H1 (cell line): ENCODE measurements at places on chromosomes 2 and 18. TPM values are rescaled to one million over a fixed set of nuclear protein-coding genes. Genes with fewer than 3 reads are reported as not detected.

- DNase-seq, result no peak
Observed at GRCh38 chr2:192151853-192152252, 42.9 kb downstream of the TMEFF2 start.

DNA sequence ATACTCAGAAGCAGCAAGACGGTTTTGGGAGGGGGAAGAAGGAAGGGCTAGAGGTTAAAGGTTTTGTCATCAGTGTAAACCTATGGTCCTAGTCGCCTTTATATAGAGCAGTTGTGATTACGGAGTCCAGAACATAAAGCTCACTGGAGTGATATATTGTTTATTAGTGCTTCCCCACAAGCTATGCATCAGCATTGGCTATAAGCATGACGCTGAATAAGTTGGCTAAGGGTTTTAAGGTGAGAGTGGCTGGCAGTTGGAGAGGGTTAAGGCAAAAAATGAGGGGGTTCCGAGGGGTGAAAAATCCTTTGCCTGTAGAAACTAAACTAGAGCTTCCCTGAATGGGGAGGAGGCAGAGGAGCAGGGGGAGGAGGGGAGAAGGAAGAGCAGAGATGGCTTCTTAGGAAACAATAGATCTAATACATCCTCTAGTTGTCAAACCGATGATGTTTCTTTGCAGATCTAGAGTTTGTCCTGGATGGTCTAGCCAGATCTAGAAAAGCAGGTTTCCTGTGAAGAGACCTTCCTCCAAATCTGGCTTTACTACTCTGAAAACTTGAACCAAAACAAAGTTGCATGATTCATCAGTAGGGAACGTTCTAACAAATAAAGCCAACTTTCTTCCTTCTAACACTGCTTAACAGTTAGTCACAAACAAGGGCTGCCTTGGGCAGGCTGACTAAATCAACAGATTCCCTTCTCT lies 2.5 kb downstream of the KLF7 start:
- DNase-seq, result no peak

DNA sequence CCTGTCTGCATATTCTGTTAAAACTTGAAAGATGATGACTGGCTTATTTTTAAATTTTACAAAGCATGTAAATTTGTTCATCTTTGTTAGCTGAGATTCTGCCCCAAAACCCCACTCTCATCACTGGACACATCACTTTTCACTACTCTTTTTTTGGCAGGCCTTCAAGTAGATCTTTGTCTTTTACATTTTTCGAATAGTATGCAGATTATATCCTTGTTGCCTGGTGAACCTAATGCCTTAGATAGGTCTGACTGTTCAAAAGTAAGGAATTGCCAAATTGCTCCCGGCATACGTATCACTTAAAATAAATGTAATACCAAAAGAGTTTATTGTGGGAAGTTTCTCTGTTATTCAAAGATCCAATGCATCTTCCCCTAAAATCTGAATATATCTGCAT lies 303.3 kb downstream of the XIRP2 start:
- DNase-seq, result no peak

GRCh38 chr18:30485078-30485477 lies 557.5 kb downstream of the DSC3 start:
- no peak for DNase-seq

GRCh38 chr18:36628435-36629137 lies 200.2 kb downstream of the TPGS2 start:
- no peak for DNase-seq

GRCh38 chr2:205117125-205117524 lies 565.2 kb upstream of the NRP2 start:
- DNase-seq, result no peak

- DNase-seq, result no peak
Observed at GRCh38 chr2:215863687-215864086, 149.7 kb downstream of the MREG start.

DNA sequence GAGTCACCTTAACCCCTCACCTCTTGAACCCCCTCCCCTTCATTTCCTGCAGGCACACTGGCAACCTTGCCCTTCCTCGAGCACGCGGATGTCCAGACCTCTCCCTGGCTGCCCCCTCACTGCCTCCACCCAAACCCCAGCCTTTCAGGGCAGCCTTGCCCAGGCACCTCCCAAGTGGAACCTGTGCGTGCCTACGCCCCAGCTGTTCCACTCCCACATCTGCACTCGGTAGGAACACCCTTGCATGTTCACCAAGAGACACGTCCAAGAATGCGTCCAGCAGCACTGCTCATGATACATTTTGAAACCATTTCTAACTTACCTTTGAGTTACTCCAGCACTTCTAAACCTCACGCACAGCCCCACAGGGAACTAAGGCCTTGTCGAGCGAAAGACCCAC lies 93.8 kb upstream of the YWHAQ start:
- no peak for DNase-seq

- no peak for DNase-seq
Observed at GRCh38 chr2:6785493-6785892, 80.2 kb downstream of the CMPK2 start.

- no peak for DNase-seq
Observed at GRCh38 chr2:181646415-181646987, 10.4 kb downstream of the CERKL start.

- DNase-seq, result no peak
Observed at GRCh38 chr18:62766266-62766665, 50.9 kb downstream of the PHLPP1 start.

DNA sequence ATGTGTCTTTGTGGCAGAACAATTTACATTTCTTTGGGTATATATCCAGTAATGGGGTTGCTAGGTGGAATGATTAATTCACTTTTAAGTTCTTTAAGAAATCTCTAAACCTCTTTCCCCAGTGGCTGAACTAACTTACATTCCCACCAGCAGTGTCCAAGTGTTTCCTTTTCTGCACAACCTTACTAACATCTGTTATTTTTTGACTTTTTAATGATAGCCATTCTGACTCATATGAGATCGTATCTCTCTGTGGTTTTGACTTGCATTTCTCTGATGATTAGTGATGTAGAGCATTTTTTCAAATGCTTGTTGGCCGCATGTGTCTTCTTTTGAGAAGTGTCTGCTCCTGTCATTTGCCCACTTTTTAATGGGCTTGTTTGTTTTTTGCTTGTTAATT lies 43.1 kb upstream of the PTH2R start:
- no peak for DNase-seq

DNA sequence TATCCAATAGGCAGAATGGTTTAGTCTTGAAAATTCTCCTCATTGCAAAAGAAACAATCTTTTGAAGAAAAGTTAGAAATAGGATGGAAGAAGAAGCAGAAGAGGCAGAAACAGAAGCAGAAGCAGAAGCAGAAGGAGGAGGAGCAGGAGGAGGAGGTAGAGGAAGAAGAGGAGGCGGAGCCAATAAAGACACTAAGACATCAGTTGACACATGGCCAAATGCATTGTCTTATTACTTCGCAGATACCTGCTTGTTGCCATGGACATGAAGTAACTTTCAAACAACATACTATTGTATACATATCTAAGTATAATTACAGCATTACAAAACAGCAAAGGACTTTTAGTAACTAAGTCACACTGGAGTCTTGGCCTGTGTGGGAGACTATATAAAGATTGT lies 606.3 kb downstream of the METTL4 start:
- DNase-seq, result no peak

DNA sequence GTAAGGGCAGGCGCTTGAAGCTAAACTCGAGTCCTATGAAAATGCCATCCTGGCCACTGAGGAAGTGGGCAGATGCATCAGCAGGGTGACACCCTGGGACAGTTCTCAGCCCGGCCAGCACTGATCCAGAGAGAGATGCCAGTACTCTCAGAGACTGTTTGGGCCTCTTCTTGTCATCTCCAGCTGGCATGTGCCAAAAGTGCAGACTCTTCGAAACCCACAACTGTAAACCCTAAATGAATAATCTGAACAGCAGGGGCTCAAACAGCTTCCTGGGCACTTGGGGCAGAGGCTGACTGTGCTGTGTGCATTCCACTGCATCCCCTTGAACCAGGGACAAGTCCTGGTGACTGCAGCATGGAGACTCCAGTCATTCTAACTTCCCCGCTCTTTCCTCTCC lies 204.2 kb upstream of the SMAD2 start:
- DNase-seq, result no peak

DNA sequence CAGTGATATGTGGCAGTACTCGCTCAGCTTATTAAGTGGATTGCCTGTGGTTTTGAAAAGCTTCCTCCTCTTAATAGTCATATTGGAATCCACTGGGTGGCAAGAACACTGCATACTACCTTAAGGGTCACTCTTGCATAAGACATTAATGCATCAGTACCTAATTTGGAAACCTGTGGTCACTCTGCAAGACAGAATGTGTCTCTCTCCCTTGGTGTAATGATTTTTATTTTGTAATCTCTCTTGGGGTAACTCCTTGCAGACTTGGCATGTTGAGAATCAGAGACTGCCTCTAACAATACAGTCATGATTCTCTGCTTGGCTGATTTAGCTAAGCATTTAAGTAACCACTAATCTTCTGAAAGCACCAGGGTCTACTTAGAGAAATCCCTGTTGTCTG lies 33.0 kb upstream of the IER3IP1 start:
- no peak for DNase-seq

DNA sequence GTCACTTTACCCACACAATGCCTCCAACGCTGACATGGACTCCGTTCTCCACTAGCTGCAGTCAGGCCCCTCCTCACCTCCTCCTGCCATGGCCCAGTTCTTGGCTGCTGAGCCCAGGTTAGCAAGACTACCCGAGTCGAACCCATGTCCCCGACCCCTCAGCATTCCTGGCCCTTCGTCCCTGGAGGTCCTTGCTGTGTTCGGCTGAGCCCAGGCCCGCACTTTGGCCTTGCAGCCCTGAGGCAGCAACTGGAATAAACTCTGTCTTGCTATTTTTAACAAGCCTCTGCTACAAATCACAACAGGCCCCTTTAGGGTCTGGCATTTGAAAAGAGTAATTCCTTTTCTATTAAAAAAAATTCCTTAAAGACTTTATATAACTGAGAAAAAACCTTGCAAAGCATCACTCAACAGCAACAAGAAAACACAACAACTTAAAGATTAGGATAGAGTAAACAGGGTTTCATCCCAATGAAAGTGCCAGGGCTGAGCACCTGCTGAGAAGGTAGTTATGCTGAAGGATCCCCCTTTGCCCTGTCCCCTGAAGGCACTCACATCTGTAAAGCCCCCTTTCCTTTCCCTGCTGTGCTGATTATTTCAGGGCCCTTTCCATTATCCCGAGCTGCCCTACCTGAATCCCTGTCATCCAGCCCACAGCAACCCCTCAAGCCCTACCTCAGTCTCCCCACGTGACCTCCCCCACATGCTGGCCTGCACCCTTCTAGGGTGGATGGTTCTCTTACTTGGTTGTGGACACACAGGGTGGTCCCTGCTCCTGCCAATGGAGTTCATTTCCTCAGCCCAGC lies 120.0 kb upstream of the SNTG2 start:
- no peak for DNase-seq

DNA sequence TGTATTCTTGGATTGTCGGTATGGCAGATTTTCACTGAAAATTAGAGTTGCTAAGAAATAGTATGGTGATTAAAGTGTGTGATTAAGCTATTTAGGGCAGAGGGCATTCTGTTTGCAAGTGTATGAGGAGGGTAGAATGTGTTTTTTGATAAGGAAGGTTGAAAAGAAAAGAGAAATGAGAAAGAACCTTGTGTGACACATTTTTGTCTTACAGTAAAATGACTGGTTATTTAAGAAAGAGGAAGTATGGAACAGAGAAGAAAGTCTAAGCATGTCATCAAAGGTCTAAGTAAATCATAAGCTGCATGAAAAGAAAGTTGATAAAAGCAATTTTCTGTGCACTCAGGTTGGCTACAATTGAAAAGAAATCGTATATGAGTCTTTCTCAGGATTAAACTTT lies 5.2 kb upstream of the RSAD2 start:
- no peak for DNase-seq

- DNase-seq, result no peak
Observed at GRCh38 chr2:232439758-232440135, 16.2 kb upstream of the ALPI start.

GRCh38 chr2:95314598-95314963 lies 17.4 kb downstream of the KCNIP3 start:
- no peak for DNase-seq

DNA sequence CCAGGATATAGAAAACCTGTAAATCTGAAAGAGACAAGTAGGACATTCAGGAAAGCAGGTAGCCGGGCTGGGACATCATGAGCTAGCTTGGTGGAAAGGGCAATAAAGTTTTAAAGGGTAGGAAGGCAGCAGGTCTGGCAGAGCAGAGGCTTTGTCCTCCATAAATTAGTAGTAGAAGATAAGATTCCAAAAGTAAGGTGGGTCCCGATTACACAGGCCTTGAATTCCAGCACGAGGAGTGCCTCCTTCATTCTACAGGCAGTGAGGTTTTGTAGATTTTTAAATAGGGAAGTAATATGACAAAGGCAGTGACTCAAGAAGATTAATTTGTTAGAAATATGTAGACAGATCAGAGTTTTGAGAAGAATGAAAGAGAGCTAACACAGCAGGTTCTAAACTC lies 160.7 kb downstream of the DTNB start:
- DNase-seq, result no peak

- DNase-seq, result no peak
Observed at GRCh38 chr2:12070581-12070980, 324.1 kb downstream of the LPIN1 start.

DNA sequence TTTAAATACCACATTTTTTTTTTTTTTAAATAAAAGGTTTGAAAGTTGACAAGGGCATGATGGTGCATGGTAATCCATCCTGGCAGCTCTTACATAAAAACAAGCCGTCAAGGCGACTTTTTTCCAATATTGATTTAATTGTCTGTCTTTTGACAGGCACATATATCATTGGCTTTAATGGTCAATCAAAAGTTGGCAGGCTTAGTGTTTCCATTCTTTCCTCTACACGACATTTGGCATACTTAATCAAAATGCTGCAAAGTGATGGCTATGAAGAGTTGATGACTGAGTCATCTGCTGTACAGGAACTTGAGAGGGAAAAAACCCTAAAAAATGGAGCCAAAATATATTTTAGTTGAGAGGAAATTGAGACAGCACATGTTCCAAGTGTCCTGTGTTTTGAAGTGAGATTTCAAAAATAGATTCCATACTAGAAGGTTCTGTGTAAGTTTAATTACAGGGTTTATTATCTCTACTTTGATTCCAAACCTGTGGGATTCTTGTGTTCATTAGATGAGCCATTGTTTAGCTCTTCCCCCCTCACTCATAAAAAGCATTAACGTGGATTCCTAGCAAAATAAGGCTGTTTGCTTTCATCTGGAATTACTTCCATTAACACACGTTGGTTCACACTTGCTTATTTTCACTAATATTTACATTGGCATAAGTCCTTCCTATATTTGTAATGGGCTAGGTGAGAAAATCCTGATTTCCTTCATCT lies 3.2 kb downstream of the TSHZ1 start:
- DNase-seq, result no peak

- no peak for DNase-seq
Observed at GRCh38 chr18:54626779-54627178, 35.7 kb downstream of the DYNAP start.

- no peak for DNase-seq
Observed at GRCh38 chr2:234406085-234406484, 90.8 kb downstream of the ARL4C start.

- no peak for DNase-seq
Observed at GRCh38 chr2:174552880-174553279, 44.7 kb downstream of the WIPF1 start.

DNAJC27 gene
- polyA plus RNA-seq, result 1.4 and 1.5 TPM in 2 replicates

THSD7B gene
- polyA plus RNA-seq, result 0.50 and 0.60 TPM in 2 replicates

SLC30A3 gene
- 30.7 and 48.7 TPM in 2 replicates for polyA plus RNA-seq

REG1B gene
- polyA plus RNA-seq, result not detected in 2 replicates

ARL4C gene
- 7.0 and 7.7 TPM in 2 replicates for polyA plus RNA-seq

ADD2 gene
- 58.5 and 96.4 TPM in 2 replicates for polyA plus RNA-seq

CNDP1 gene
- polyA plus RNA-seq, result 0.08 and 0.09 TPM in 2 replicates

CNNM4 gene
- 10.3 and 13.0 TPM in 2 replicates for polyA plus RNA-seq

BCL11A gene
- polyA plus RNA-seq, result 11.9 and 12.2 TPM in 2 replicates

BOLL gene
- 0.03 TPM in 1 of 2 replicates, not detected in the other for polyA plus RNA-seq

PID1 gene
- polyA plus RNA-seq, result 1.5 and 2.8 TPM in 2 replicates

IKZF2 gene
- polyA plus RNA-seq, result 1.0 and 1.7 TPM in 2 replicates

TNS1 gene
- polyA plus RNA-seq, result 1.5 and 1.9 TPM in 2 replicates

IL18RAP gene
- not detected in 2 replicates for polyA plus RNA-seq
